ENCODE measurements at places on chromosomes 2 and 18.
A peak's percentile ranks its signal among the peaks of the same experiment; 100 is the strongest.

GRCh38 chr18:38698088-38698487, 1132.5 kb upstream of the CELF4 start:
- no peak for DNase-seq

GRCh38 chr2:130796290-130796689, 40.4 kb upstream of the ARHGEF4 start:
- no peak for DNase-seq

GRCh38 chr2:16050261-16050907, 110.0 kb downstream of the MYCN start:
- no peak for DNase-seq

DNA sequence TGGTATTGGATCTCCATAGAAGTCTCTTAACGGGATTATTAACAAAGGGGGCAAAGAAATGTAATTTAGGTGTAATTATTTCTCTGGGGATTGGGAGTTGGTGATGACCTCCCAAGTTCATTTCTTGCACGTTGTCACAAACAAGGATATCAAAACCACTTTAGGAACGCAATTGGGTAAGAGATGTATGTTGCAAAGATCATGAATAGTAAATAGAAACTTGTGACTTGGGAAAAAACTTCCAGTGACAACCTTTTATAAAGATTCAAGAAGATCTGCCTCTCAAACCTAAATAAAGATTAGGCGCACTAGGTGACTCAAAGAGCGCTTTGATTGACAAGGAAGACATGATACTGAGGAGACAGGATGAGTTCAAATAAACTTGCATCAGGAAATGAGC, 127.8 kb upstream of the TRIB2 start:
- DNase-seq: no peak

DNA sequence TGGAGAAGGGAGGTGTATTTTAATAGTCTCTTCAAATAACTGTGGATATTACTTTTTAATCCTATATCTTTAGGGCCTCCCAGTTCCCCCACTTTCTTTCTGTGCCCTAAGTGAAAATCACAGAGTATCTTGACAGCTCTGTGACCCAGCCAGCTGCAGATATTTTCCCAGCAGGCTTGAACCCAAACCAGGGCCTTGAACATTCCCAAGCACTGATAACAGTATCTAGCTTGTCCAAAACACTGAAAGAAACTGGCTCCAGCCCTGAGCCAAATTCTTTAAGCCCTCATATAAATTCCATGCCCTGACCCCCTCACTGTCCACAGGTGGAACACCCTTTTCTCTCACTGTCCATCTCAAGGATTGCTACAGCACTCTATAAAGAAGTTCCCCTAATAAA, 388.1 kb upstream of the CHAC2 start:
- DNase-seq: no peak

GRCh38 chr2:37576831-37577230, 94.6 kb downstream of the CDC42EP3 start:
- no peak for DNase-seq

DNA sequence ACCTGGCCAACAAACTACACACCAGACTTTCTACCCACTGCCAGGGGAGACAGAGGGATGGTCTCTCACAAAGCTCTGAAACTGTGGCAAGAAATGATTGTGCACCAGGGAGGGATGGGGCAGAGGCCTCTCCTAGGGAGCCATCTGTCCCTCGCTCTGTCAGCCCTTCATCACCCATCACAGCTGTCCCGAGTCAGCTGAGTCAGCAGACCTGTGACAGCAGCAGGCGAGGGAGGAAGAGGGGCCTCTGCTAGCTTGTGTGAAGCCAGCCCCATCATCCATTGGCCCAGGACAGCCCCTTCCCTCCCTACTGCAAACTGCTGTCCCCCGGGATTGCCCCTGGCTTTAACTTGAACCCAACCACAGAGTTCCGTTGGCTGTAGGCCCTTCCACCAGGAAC, 5.0 kb downstream of the SH2D6 start:
- DNase-seq: no peak

GRCh38 chr2:31127931-31128330, 10.3 kb downstream of the GALNT14 start:
- DNase-seq: no peak

DNA sequence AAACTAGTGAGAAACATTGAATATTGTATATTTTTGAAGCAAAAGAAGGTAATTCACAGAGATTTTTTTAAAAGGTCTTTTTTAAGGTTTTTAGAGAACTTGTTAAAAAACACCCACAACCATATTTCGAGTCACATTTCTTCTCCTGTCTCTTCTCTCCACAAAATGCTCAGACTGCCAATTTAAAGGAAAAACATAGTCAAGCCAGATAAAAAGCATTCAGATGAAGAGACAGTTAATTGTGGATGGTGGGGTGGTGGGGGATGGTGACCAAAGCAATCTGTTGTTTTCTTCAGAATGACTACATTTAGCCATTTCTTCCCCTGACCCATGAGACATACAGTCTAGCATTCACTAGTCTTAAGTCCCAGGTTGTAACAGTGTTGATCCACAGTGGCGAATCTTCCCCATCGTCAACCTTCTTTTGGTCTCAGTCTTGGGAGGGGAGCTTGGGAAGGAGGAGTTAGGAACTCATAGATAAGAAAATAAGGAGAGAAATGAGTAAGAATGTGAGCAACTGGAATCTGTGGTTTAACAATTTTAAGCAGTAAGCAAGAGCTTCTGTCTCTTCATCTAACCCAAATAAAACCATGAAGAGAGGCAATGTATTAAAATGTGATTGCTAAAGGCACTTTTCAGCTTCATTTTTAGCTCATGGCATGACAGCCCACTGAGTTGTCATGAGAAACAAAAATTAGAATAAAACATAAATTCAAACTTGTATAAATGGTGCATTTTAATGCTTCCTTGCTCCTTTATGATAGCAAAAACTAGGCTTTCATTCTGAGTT, 413.7 kb upstream of the FSHR start:
- no peak for DNase-seq

GRCh38 chr2:186437719-186438118, 48.3 kb upstream of the ZC3H15 start:
- DNase-seq: no peak

GRCh38 chr2:149719695-149720094, 132.1 kb upstream of the MMADHC start:
- DNase-seq: no peak

DNA sequence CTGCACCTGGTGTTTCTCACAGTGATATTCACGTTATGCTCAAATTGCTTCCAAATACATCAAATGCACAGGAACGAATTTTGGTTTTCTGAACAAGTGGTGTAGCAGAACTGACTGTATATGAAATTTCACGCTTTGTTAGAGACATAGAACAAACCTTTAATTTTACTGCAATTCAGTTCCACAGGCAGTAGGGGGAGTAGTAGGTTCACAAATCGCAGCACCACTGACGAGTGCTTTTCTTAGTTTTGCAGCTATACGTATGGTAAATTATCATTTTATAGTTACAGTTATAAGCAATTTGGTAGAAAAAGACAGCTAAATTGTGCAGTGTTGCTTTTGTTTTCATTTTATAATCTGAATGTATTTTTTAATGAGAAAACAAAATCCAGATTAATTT, 113.3 kb downstream of the KIAA1328 start:
- DNase-seq: no peak

- peak; percentile 76 for DNase-seq
These were observed 919 bp upstream of the CYP1B1 start for GRCh38 chr2:38076710-38077430.

DNA sequence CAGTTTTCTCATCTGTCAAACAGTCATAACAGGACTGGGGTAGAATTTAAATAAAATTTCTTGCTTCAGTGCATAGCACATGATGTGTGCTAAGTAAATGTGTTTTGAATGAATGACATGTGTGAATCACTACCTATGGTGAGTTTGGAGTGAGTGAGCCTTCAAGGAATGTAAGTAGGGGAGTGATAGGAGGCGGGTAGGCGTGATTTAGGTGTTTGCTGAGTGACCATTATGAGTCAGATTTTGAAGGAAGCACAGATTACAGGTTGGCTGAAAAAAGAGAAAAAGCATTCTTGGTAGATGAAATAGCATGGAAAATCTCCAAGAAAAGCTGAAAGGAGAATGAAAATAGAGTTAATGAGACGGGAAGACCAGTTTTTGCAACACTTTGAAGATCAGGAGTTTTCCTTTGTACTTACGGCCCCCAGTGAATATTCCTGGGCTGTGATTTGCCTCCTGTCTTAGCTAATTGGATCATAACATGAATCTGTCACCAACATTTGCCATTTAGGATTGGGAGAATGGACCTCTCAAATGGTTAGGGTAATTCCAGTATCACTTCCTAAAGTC, 136.9 kb upstream of the GATA6 start:
- DNase-seq: no peak

- no peak for DNase-seq
These were observed 57.4 kb downstream of the SPP2 start for GRCh38 chr2:234107861-234108260.

GRCh38 chr18:48599391-48599790, 60.6 kb downstream of the CTIF start:
- DNase-seq: no peak

DNA sequence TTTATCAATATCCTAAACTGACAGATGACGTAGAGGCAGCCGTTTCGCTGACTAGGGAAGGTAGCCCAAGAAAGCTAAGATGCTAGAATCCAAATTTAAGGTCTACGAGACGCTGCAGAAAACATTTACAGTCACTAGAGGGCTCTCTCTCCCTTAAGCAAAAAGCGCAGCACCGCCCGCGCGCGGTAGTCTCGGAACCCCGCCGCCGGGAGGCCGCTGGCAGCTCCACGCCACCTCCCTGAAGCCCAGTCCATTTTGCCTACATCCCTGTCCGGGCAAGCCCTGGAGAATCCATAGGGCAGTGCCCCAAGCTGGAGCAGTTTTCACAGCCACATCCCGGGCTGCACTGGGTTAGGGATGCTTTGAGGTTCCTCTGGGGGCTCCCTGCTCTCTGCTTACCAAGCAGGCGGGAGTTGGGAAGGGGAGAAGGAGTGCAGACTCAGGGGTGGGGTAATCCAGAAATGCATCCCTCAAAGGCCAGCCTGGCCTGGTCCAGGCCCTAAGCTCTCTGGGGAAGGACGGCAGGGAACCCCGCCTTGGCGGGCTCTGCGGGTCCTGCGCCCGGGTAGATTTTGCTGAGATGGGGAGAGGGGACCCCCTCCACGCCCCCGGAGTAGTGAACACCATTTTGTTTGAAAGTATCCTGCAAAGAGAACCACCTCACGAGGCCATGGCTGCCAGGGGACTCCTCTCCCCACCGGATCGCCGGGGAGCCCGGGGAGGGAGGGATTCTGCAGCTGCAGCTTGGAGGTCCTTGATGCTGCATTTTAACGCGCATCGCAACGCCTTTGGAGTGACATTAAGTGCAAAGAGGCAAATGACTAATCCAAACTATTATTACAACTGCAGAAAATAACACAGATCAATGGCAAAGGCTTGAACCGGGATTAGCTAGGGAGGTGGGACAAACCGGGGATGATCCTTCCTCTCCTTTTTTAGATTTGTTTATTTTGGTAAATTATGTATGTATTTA, 1.3 kb upstream of the DPYSL5 start:
- DNase-seq: peak; percentile 21

- DNase-seq: no peak
These were observed 803 bp upstream of the FIGN start for GRCh38 chr2:163736433-163737189.

DNA sequence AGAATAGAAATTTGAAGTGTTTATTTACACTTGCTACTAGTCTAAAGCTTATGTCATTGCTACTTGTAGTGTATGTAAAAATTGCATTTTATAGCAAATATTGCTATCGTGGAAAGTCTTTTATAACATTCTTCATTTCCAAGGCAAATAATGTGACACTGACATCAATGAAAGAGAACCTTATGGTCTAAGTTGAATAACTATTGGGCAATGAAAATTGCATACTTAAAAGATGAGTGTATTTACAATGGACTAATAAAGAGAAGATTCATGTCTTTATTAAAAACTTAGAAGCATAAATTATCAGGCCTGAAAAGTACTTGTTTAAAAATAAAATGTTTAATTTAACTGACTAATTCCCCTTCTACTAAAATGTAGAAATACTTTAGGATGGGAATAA, 82.2 kb downstream of the LRP1B start:
- DNase-seq: no peak

DNA sequence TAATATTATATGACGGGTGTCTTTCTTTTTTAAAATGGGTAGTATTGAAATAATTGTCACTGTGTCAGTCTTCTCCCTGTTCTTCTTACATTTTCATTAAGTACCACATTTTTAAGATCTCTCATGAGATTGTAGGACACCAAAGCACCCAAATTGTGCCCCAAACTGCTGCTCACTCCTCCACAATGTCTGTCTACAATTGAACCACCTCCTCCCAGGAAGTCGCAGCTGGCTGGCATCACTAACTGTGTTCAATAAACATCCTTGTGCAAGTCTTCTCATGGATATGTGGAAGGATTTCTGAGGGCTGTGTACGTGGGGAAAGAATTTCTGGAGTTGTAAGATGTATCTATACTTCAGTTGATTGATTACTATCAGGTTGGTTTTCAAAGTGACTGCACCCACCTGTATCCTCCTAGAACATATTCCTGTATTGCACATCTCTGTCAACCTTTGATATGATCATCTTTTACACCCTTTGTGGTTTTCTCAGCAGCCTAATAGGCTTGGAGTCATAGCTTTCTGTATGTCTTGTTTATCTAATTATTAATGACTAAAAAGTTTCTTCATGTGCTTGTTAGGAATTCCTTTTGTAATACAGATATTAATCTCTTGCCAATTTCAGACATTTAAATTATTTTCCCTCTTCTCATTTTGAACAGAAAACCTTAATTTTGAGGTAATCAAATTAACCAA, 774.9 kb downstream of the RNF144A start:
- no peak for DNase-seq

DNA sequence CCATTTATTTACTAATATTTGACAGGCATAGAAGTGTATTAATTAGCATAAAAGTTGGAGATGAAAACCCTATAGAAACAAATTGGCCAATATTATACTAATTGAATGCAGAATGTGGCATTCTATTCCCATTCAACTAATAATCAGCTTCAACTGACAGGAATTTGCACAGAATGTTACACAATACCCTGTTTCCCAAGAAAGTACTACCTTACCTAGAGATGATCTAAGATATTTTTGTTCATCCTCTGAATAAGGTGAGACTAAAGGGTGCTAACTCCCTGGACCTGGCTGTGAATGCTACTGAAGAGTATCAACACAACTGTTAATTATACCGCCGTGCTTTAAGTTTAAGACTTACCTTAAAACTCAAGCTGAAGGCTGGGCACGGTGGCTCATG, 28.9 kb downstream of the CEP68 start:
- DNase-seq: no peak

DNA sequence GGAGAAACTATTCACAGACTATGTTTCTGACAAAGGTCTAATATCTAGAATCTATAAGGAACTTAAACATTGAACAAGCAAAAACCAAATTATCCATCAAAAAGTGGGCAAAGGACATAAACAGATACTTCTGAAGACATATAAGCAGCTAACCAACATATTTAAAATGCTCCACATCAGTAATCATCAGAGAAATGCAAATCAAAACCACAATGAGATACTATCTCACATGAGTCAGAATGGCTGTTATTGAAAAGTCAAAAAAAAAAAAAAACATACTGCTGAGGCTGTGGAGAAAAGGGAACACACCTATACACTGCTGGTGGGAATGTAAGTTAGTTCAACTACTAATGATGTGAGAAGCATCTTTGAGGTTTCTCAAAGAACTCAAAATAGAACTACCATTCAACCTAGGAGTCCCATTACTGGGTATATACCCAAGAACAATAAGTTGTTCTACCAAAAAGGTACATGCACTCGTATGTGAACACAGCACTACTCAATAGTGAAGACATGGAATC, 220.4 kb upstream of the TFPI start:
- DNase-seq: no peak

- DNase-seq: no peak
These were observed 57.0 kb downstream of the CEP192 start for GRCh38 chr18:13048061-13048595.

- DNase-seq: no peak
These were observed 9.9 kb downstream of the SLC3A1 start for GRCh38 chr2:44285174-44285573.
